Stimulated activated CD8-positive, alpha-beta memory T cell treated with anti-CD3 and anti-CD28 coated beads, Interleukin-4, amount 100 ng/mL, for 1 hour (primary cell): ENCODE measurements at places on chromosomes 5 and 9.

- DNase-seq: no peak
Observed at GRCh38 chr5:142878638-142879037, 108.5 kb downstream of the ARHGAP26 start.

DNA sequence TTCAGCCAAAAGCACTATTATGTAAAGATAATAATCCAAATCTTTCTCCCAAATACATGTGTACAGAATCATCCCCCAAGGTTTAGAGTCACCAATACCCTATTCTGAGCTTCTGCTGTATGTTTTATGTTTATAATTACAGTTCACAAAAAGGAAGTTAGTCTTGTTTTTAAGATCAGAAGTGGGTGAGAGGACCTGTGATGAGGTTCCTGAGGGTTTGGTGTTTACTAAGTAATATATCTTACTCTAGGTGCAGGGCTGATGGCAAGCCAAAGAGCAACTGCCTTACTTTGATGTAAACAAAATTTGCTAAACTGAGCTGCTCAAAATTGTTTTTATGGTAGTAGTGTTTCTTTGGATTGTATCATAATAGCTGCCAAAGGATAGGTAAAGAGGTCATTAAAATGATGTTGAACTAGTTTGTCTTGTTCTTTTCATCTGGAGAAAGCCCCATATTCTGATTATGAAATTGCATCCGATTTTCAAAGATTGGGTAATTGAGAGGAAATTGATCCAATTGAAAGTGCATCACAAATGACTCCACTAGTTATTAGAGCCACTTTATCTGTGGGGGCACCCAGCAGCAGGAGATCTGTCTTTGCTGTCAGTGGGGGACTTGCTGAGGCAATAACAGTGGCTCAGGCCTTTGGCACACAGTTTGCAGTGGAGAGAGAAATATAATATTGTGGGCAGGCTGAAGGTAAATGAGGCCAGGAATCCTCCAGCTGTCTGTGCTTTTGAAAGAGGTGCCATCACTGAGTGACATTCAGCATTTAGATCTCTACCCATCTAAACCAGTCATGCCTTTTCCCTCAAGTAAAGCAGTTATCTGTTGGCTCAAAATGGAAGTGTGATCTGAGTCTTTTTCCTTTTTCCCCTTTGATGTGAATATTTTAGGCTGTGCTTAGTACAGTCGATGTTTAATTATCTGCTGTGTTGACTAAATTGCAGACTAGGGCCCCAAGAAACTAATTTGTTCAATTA lies 14.1 kb downstream of the TRIM32 start:
- no peak for DNase-seq

DNA sequence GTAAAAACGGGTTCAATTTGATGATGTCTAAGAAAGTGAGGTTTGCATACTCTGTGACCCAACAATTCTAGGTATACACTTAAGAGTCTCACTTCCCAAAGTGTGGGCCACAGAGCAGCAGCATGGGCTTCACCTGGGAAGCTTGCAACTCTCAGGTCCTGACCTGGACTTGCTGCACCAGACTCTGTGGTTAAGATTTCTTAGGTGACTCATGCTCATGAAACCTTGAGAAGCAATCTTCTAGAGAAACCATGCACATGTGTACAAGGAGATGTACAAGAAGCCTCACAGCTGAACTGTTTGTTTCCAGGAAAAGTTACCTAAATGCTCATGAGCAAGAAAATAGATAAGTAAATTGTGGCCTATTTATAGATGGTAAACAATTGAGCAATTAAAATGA lies 30.0 kb downstream of the DNAJC21 start:
- DNase-seq: no peak

- no peak for DNase-seq
Observed at GRCh38 chr5:126186210-126186609, 237.0 kb upstream of the GRAMD2B start.

DNA sequence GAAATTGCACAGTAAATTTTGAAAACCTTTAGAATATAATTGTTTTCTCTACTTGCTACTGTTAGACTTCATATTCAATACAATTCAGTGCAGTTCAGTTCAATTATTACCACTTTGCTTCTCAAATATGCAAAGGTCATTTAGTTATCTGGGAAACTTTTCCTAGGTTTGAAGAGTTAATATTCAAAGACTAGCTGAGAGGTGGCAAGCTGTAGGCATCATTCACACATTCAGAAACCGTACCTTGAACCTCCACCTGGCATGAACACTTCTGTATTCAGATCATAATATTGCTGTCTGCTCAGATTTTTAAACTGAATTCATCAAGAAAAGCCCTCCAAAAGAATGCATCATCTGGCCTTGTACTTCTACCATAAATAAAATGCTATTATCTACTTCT lies 162.1 kb upstream of the PCSK5 start:
- DNase-seq: no peak
